ENCODE measurements at places on chromosomes 16 and 17.
A peak's percentile ranks its signal among the peaks of the same experiment; 100 is the strongest.

DNA sequence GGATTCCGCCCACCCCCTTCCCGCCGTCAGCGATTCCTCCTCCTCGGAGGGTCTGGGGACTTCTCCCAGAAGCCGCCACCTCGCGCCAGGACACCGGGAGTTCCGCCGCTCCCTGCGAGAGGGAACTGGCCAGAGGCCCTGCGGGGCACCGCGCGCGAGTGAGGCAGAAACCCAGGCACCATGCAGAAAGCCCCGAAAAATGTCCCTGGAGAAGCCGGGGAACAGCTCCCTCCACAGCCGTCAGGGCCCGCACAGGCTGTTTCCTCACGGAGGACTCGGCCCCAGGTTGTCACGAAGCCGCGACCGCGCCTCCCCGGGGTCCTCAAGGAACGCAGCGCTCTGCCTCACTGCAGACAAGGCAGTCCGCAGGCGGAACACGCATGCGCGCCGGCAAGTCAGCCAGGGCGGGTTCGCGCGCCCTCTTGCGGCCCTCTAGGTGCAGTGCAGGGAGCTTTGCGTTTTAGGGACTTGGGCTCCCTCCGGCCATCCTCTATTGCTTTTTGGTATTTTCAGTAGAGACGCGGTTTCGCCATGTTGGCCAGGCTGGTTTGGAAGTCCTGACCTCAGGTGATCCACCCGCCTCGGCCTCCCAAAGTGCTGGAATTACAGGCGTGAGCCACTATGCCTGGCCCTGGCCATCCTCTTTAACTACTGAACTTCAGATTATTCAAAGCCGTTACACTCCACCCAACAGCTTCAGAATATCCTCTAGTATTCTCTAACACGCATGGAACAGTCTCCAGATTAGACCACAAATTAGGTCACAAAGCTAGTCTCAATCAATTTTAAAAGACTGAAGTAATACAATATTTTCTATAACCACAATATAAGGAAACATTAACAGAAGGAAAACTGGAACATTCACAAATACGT lies 20.3 kb upstream of the ZNF287 start:
- peak; percentile 84 for DNase-seq

DNA sequence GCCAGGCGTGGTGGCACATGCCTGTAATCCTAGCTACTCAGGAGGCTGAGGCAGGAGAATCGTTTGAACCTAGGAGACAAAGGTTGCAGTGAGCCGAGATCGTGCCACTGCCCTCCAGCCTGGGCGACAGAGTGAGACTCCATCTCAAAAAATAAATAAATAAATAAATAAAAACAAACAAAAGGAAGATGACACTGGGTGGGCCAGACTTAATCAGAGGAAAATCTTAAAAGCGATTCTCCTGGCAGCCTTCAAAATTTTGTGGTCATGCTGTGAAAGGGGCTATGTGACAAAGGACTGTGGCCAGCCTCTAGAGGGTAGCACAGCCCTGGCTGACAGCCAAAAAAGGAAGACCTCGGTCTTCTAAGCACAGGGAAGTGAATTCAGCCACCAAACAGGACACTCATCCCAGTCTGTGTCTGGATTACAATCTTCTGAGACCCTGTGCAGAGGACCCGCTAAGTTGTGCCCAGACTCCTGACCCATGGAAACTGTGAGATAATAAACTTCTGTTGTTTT lies 391.1 kb downstream of the CNTNAP4 start:
- DNase-seq, result no peak

GRCh38 chr17:44334727-44335126 lies 10.1 kb upstream of the SLC25A39 start:
- no peak for DNase-seq

DNA sequence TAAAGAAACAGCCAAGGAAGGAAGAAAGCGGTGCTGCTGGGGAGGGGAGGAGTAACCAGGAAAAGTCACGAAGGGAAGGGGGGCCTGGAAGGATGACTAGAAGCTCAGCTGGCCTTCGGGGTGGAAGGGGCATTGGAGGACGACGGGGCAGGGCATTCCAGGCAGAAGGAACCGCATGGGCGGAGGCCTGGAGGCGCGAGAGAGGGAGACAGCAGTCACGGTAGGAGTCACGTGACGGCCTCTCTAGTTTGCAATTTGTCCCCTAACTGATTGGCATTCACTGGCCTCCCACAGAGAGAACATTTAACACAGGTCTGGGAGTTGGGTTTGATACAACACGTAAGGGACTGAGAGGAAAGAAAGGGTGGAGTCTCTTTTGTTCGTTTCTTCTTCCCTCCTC lies 63.9 kb downstream of the RTN4RL1 start:
- DNase-seq, result no peak

DNA sequence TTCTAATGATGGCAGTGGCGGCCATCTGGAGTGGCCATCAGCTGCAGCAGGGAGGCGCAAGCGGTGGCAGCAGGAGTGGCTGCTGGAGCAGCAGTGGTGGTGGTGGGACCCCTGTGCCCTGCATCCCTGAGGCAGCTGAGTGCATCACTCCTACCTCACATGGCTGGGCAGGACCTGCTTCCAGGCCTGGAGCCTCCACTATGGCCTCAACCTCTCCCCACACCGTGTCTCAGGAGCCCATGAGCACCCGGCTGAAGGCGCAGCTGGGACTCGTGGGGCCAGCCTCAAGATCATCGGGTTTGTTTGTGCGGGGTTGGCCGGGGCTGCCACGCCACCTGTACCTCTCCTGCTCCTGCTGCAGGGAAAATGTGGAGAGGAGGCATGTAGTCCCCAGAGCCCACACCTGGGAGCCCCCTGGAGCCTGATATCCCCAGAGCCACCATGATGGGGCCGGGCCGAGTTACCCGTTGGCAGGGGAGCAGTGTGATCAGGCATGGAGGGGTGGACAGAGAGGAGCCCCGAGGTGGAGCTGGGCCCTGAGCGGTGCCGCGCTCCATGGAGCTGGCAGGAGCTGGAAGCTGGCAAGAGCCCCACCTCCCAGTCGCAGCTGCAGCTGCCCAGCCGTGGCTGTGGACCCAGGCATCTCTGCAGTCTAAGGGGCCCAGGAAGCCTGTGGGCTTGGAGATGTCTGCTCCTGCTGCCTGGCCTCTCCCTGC lies 16.7 kb downstream of the RHOT1 start:
- DNase-seq, result peak; percentile 59
